ENCODE measurements at places on chromosomes 1 and 21. TPM values are rescaled to one million over a fixed set of nuclear protein-coding genes. Genes with fewer than 3 reads are reported as not detected.

JTB gene
- total RNA-seq: 151 TPM

PTPRC gene
- total RNA-seq: 499 TPM

DNA sequence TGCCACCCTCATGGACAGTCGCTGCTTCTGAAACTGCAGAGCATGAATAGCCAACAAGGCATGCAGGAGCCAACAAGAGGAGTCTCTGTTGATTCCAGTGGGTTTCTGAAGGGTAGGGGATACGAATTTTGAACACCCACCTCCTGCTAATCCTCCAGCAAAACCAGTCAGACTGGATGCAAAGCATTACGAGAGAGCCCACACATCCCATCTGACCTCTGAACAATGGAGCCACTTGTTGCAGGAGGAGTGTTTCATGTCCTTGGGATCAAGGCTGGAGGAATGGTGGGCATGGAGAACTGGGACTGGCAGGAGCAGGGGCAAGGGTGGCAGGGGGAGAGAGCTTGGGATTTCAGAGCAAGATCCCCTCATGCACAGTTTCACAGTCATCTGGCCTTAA, 1.6 kb downstream of the VTCN1 start:
- H3K27ac ChIP-seq: no peak overlapping the region
- no peak for DNase-seq
- peaks cover 10% of the 10 kb centered on the region for H3K27me3 ChIP-seq
- no peak overlapping the region for H3K4me3 ChIP-seq
- H3K4me1 ChIP-seq: no peaks in the 10 kb centered on the region

DNA sequence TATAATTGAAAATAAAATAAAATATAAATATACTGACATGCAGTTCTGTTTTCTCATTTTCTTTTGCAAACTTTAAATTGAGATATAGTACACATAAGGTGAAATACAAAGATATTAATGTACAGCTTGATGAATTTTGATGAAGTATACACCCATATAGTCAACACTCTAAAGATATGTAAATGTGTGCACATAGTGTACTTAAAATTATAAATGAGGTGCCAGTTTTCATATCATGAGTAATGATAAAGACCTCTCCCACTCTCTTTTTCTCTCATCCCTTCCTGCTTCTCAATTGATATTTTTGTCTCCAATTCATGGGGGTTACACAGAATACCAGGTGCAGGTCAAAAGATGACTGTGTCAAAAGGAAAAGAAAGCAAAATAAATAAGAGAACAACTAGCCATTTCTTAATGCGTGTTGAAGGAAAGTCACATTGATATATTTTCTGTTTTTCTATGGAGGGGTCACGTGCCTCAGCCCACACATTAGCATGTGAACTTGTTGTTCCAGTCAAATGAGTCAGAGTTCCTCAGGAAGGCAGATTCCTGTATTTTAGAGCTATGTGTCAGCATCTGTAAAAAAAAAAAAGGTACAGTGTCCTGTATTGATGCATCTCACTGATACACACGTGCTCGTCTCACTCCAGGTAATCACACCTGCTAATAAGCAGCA, 64.3 kb upstream of the HOOK1 start:
- H3K27me3 ChIP-seq: no peaks in the 10 kb centered on the region
- no peak for DNase-seq
- no peaks in the 10 kb centered on the region for H3K4me1 ChIP-seq

GRCh38 chr1:150507912-150508864, at the start of gene ECM1:
Gene ECM1 (plus strand): TSS chr1:150508109. CDS start chr1:150508210, 101 bp downstream.
- H3K36me3 ChIP-seq: peaks cover 27% of the 10 kb centered on the region
- peaks cover 3% of the 10 kb centered on the region for H3K4me1 ChIP-seq
- H3K4me3 ChIP-seq: no peak within 1 kb of the TSS
- H3K27ac ChIP-seq: no peak within 1 kb of the TSS
- DNase-seq: no peak

- peaks cover 21% of the 10 kb centered on the region for H3K27me3 ChIP-seq
- peaks cover 15% of the 10 kb centered on the region for H3K4me1 ChIP-seq
- H3K4me3 ChIP-seq: no peak overlapping the region
- H3K27ac ChIP-seq: no peak overlapping the region
- no peaks in the 10 kb centered on the region for H3K36me3 ChIP-seq
These were observed 18.2 kb downstream of the PHLDA3 start for GRCh38 chr1:201450721-201451291.

- peak overlapping the region; percentile 92 for H3K4me3 ChIP-seq
- no peak for DNase-seq
- H3K27me3 ChIP-seq: no peaks in the 10 kb centered on the region
- no peak overlapping the region for H3K27ac ChIP-seq
- no peaks in the 10 kb centered on the region for H3K36me3 ChIP-seq
These were observed 1.4 kb downstream of the CSRP1 start for GRCh38 chr1:201505503-201505890.

Measured in activated CD8-positive, alpha-beta T cell treated with anti-CD3 and anti-CD28 coated beads for 36 hours (primary cell).